ENCODE measurements at places on chromosomes 7 and 10. TPM values are rescaled to one million over a fixed set of nuclear protein-coding genes. Genes with fewer than 3 reads are reported as not detected.
A peak's percentile ranks its signal among the peaks of the same experiment; 100 is the strongest.

TEX36 gene
- not detected for total RNA-seq

NUTM2E gene
- not detected for total RNA-seq

DNA sequence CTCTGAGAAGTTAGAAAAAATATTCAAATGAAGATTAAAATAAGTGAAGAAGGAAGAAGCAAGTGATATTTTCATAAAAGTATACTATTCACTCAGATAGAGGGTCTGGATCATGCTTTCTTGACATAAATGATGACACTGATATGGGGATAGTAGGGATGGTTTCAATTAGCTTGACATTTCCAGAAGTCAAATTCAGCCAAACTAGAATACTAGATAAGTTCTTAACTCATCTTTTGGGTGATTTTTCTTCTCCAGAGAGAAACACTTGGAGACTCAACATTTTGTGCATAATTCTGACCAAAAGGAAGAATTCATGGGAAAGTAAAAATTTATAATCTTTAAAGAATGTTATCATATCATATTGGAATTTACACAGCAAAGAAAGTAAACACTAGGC, 152.0 kb upstream of the LRGUK start:
- H3K27me3 ChIP-seq: no peaks in the 10 kb centered on the region
- no peaks in the 10 kb centered on the region for H3K4me1 ChIP-seq
- peak; percentile 9 for DNase-seq

DNA sequence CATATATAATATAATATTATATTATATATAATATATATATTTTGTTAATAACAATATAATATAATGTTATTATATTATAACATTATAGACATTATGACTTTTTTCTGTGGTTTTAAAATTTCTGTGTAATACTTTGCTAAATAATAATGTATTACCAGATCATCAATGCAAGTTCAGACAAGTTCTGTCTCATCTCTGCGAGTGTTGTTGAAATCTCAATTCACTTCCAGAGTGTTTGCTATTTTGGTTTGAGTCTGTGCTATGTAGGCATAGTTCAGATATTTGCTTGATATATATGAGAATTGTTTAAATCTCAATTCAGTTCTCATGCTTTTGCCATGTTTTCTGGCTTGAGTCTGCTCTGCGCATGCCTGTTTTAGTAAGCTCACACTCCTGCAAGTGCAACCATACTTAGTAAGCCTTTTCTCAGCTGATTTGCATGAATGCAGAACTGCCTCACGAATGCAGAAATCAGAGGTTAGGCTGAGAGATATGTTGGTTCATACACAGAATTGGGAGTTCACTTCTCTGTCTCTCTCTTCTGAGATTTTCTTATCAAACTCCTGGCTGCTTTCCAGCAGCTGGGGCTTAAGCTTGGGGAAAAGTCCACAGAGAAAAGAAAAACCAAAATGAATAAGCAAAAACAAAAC, 830.2 kb upstream of the SORCS1 start:
- H3K36me3 ChIP-seq: no peaks in the 10 kb centered on the region
- H3K27ac ChIP-seq: no peak overlapping the region

GRCh38 chr10:124756156-124756903, 12.2 kb upstream of the FAM53B start:
- no peak overlapping the region for H3K27ac ChIP-seq
- DNase-seq: no peak
- no peak overlapping the region for H3K4me3 ChIP-seq
- no peaks in the 10 kb centered on the region for H3K4me1 ChIP-seq

DNA sequence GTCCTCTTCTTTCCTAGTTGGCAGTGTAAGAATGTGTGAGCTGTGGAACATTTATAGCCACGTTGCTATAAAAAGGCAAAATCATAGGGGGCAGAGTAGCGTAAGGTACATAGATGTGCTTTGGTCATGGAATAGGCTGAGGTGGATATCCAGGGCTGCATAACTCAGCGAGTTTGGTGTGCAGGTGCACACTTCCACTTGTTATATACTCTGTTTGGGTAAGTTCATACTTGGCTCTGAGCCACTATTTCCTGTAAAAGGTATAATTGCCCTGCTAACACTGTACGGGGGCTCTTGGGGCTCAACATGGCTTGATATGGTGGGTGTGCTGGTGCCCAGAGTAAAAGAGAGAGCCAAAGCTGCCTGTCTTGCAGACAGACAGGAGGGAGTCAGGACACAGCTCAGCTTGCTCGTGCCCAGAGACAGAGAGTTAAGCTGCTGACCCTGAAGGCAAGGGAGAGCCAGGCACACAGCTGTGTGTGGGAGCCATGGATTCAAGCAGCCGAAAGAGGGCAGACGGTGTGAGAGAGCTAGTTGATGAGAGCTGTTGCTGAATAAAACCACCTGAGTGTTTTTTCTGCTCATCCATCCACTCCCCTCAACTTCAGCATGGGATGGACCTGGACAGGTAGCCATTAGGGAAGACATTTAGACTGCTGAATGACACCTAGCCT, 126.7 kb downstream of the DKK1 start:
- no peak overlapping the region for H3K27ac ChIP-seq
- H3K27me3 ChIP-seq: no peaks in the 10 kb centered on the region
- DNase-seq: no peak
- H3K4me3 ChIP-seq: no peak overlapping the region
- H3K36me3 ChIP-seq: no peaks in the 10 kb centered on the region
- peaks cover 39% of the 10 kb centered on the region for H3K4me1 ChIP-seq

DNA sequence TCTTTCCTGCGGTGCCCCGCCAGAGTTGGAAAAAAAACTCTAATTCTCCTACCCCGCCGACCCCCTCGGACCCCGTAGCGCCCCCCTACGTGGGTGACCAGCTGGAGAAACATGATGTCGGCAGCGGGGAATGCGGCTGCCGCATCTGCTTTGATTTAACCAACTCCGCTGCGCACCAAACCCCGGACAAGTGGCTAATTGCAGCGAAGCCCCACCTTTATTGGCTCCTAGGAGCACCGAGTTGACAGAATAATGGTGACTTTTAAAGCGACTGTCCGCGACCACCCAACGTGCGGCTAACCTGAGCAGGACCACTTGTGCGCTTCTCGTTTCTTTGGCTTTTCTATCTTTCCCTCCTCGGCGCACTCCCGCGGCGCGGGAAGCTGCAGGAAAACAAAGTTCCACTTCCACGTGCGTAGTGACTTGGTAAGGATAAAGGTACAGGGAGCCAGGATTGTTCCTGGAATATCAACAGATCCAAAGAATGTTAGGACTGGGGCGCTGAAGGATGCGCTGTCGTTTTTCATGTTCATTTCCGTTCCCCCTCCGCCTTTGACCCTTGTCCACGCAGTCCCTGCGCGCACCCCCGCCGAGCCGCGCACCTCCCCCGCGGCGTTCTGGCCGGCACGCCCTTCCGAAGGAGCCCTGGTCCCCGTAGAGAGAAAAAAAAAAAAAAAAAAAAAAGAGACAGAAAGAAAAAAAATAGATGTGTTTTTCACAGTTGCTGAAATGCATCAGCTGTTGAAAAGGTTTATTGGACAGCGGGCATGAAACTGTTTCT, 1.4 kb downstream of the WNT16 start:
- peaks cover 72% of the 10 kb centered on the region for H3K27me3 ChIP-seq
- H3K4me3 ChIP-seq: peak overlapping the region; percentile 53
- DNase-seq: peak; percentile 36
- H3K4me1 ChIP-seq: peaks cover 6% of the 10 kb centered on the region

ANKRD30A gene
- total RNA-seq: not detected

CRTAC1 gene
- total RNA-seq: 0.13 TPM

OR2A42 gene
- total RNA-seq: 0.32 TPM

DNA sequence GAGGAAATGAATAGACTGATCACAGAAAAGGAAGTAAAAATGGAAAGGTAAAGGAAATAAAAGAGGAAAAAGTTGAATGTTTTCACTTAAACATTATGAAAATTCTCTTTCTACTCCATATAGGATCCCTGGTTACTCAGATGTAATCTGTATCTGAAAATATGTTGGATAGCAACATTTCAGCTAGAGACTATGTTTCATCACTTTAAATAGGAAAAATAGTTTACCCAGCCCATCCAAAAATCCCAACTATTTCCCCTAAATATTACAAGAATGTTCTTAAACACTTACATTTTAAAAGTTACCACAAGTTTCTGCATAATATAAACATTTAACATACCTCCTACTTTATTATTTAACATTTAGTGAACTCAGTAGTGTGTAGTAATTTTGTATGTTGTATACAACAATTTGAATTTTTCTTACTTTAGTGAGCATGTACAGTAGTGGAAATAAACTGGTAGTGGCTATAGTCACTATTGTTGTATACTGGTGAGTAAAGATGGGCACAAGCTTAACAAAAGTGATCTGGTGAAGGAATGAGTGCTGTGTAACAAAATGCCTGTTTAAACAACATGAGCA, 27.1 kb downstream of the SLF2 start:
- H3K27me3 ChIP-seq: no peaks in the 10 kb centered on the region
- peaks cover 11% of the 10 kb centered on the region for H3K4me1 ChIP-seq
- peak overlapping the region; percentile 2 for H3K27ac ChIP-seq
- peak; percentile 28 for DNase-seq

PRSS37 gene
- not detected for total RNA-seq

DNA sequence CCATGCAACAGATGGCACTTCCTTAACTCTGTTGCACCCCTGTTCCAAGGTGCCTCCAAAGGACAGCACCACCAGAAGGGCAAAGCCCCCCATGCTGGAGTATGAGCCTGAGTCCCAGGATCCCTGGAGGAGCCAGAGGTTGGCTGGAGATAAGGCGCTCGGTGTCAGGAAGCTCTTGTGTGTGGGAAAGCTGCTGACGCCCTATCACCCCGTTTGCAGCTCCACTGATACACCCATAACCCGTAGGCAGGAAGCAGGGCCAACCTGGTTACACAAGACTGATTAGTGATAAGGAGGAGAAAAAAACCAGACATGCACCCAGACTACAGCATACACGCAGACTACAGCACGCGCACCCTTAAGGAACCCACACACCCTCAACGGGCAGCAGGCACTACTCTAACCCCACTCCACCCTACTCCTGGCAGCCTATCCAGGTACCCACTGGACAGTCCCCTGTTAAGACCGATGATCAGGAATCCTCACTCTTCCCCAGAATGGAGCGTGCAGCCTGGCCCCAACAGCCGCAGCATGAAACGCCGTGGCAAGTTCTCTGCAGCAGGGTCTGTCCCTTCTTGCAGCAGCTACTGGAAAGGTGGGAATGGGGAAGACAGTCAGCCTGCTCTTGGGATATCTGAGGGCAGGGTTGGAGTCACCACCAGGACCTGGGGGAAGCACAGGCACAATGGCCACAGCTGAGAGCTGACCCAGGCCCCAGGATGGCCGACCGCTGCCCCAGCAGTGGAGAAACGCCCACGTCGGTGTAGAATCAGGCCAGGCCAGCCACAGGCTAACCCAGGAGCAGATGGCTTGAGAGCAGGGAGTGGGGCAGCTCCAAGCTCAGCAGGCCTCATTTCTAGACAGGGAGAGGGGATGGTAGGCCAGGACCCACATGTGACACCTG, 38.3 kb upstream of the TUBB8 start:
- H3K4me1 ChIP-seq: no peaks in the 10 kb centered on the region
- no peak overlapping the region for H3K4me3 ChIP-seq
- no peak overlapping the region for H3K27ac ChIP-seq
- H3K36me3 ChIP-seq: no peaks in the 10 kb centered on the region
- DNase-seq: no peak

MTURN gene
- 23.6 TPM for total RNA-seq

DNA sequence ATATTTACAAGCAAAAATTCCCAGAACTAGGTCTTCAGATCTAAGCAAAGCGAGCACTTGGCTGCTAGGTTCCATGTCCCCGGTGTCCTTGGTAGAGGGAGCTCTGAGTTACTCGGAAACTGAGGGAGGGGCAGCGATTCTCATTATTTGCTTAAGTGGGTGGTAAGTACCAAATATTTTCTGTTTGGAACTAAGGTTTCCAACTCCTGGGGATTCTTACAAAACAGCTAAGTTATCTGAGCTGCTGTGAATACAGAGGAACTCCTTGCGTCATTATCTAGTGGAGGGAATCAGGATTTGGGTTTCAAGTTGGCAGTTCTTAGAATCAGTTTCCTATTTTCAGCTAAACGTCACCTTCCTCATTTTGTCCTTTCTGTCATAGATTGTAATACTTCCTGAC, 76.8 kb upstream of the IKZF1 start:
- no peak overlapping the region for H3K27ac ChIP-seq
- no peaks in the 10 kb centered on the region for H3K4me1 ChIP-seq
- no peak for DNase-seq
- H3K4me3 ChIP-seq: no peak overlapping the region

DNA sequence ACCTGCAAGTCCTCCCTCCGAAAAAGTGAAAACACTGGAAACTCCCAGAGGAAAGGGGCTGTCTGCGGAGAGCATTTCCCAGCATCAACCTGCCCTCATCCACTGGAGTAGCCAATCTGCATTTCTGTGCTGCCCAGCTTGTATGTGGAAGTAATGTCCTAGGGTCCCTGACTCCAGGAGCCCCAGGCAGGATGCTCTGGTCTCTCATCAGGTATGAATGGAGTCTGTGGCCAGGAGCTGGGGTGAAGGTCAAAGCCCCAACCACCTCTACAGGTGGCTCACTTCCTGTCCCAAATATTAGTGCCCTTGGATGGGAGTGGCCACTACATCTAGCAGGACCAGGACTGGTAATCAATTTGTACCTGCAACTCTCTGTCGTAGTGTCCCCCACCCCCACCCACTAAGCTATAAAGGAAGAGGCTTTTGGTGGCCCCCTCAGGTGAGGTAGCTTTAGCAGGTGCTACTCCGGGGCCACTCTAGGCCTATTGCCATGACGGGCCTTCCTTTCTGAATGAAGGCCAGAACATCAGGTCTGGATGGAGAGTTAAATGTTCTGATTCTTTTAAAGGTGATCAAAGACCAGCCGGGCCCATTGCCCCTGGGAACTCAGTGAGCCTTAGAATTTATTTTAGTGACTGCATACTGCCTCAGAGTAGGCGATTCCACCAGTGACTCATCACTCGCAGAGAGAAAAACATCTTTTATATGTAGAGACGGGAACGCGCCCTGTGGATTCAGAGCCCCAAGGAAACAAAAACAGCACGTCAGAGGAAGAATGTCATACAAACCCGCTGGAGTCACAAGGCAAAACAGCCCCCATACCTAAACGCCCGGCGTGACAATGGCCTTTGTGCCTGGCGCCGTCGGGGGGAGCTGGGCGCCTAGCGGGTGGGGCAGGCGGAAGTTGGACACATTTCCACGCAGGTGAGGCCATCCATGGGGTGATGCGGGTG, 13.0 kb downstream of the EN2 start:
- no peak overlapping the region for H3K27ac ChIP-seq
- H3K4me3 ChIP-seq: no peak overlapping the region
- peak; percentile 62 for DNase-seq
- no peaks in the 10 kb centered on the region for H3K36me3 ChIP-seq

Data from GM23248 (cell line).